Colonic mucosa (tissue), 4 donors: ENCODE measurements at places on chromosomes 13 and 19. TPM values are rescaled to one million over a fixed set of nuclear protein-coding genes. Genes with fewer than 3 reads are reported as not detected.

DNA sequence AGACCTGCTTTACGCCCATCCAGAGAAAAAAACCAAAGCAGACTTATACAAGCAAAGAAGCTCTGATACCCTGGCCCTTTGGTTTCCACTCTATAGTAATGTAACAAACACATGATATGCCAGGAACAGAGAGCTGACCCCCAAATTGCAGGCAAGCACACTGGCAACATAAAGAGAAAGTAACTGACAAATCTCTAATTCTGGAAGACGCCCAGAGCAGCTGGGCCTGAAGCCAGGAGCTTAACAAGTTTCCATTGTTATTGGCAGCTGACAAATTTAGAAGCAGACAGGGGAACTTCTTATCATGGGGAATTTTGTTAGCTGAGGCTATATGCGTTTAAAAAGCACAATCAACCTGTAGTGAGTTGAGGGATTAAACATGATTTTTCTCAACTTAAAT lies 158.0 kb downstream of the DLEU7 start:
- H3K4me1 ChIP-seq, result no peaks in the 10 kb centered on the region
- H3K27me3 ChIP-seq, result no peaks in the 10 kb centered on the region
- no peaks in the 10 kb centered on the region for H3K36me3 ChIP-seq
- no peak overlapping the region for H3K27ac ChIP-seq
- DNase-seq, result peak; percentile 50

Gene LILRB4
- 1.4 TPM for total RNA-seq

Gene CYP2A6
- total RNA-seq, result not detected

DNA sequence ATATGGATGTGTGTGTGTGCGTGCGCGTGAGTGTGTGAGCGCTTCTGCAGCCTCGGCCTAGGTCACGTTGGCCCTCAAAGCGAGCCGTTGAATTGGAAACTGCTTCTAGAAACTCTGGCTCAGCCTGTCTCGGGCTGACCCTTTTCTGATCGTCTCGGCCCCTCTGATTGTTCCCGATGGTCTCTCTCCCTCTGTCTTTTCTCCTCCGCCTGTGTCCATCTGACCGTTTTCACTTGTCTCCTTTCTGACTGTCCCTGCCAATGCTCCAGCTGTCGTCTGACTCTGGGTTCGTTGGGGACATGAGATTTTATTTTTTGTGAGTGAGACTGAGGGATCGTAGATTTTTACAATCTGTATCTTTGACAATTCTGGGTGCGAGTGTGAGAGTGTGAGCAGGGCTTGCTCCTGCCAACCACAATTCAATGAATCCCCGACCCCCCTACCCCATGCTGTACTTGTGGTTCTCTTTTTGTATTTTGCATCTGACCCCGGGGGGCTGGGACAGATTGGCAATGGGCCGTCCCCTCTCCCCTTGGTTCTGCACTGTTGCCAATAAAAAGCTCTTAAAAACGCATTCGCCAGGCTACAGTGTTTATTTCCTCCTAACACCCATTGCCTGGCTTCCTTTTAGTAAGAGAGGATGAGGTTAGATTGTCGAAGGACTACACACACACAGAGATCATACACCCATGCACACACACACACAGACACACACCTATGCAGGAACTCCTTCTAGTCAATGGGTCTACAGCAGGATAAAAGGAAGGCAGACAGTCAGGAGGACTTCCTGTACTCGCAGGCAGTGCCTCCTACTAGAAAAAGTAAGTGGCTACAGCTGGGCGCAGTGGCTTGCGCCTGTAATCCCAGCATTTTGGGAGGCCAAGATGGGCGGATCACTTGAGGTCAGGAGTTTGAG lies 7.1 kb downstream of the FOSB start:
- H3K27ac ChIP-seq, result no peak overlapping the region
- H3K4me3 ChIP-seq, result no peak overlapping the region
- peaks cover 10% of the 10 kb centered on the region for H3K4me1 ChIP-seq
